Kasumi-1 (cell line): ENCODE measurements at places on chromosomes 12 and 14.

- no peak for DNase-seq
These were observed 51.6 kb downstream of the RIN3 start for GRCh38 chr14:92565040-92565717.

GRCh38 chr14:62614122-62614521 lies 431.1 kb downstream of the KCNH5 start:
- no peak for DNase-seq

DNA sequence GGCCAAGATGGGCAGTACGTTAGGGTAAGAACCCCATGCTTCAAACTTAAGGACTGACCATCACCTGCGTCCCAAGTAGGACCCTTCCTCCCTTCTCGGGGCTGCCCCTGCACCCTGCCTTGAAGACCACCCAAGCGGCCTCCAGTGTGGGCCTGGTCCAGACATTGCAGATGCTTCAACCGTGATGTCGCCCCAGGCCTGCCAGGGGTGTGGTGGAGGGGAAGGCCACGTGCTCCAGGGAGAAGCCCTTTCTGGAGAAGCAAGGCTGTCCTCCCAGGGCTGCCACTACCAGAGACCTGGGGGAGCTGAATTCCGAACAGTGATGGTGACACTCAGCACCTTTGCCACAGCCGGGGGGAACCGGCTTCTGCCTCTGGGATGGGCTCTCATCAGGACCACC lies 13.3 kb downstream of the NGB start:
- no peak for DNase-seq

- DNase-seq = no peak
These were observed 5.0 kb upstream of the MIA2 start for GRCh38 chr14:39228509-39229221.

DNA sequence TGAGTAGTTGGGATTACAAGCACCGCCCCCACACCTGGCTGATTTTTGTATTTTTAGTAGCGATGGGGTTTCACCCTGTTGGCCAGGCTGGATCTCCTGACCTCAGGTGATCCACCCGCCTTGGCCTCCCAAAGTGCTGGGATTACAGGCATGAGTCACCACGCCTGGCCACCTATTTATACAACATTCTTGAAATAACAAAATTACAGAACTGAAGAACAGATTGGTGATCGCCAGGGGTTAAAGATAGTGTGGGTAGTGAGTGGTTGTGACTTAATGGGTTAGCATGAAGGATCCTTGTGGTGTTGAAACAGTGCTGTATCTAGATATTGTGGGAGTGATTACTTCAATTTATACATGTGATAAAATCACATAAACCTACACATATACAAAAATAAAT lies 7.4 kb downstream of the GLIPR1L1 start:
- DNase-seq = no peak

DNA sequence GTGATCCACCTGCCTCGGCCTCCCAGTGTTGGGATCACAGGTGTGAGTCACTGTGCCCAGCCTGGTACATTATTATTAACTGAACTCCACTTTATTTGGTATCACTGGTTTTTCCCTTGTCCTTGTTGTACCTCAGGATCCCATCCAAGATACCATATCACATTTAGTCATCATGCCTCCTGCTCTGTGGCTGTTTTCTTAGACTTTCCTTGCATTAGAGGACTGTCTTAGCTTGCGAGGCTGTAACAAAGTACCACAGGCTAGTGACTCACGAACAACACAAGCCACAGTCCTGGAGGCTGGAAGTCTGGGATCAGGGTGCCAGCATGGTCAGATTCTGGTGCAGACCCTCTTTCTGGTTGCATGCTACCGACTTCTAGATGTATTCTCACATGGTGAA lies 12.2 kb downstream of the KLC1 start:
- DNase-seq = no peak

DNA sequence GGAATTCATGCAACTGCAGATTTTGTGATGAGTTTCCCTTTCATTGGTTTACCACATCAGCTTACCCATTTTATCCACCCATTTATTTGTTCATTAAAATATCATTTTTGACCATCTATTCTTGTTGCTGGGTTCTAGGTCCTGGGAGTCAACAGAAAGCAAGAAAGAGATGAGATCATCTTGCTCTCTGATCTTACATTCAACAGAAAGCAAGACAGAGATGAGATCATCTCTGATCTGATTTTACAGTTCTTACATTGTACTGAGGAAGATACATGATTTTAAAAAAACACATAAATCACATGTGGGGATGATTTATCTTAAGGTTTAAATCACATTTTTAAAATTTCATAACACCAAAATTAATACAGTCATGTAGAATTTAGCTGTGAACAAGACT lies 2.3 kb downstream of the TAS2R46 start:
- DNase-seq = no peak
